ELF-1 (cell line): ENCODE measurements at places on chromosomes 6 and 20.
A peak's percentile ranks its signal among the peaks of the same experiment; 100 is the strongest.

GRCh38 chr6:68032217-68032616 lies 602.9 kb upstream of the ADGRB3 start:
- no peak for DNase-seq

GRCh38 chr20:63651942-63652191 lies 1.4 kb downstream of the STMN3 start:
- DNase-seq: no peak

- no peak for DNase-seq
Observed at GRCh38 chr6:136225496-136225895, 24.6 kb downstream of the MTFR2 start.

DNA sequence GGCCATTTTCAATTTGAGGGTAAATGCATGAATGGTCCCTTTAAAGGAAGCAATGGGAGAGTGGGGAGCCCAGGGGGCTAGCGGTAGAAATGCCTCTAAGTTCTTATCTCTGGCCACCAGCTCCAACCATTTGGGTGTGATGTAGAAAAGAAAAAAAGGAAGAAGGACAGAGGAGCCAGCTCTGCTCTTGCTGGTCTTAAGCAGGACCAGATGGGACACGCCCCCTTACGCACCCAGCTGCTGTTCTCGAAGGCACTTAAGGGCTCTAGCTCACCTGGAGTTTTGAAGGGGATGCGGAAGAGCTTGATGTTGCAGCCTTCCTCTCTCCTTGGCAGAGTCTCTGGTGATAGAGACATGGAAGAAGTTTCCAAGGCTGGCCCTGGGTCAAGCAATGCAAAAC lies 59.5 kb upstream of the RNF144B start:
- no peak for DNase-seq

DNA sequence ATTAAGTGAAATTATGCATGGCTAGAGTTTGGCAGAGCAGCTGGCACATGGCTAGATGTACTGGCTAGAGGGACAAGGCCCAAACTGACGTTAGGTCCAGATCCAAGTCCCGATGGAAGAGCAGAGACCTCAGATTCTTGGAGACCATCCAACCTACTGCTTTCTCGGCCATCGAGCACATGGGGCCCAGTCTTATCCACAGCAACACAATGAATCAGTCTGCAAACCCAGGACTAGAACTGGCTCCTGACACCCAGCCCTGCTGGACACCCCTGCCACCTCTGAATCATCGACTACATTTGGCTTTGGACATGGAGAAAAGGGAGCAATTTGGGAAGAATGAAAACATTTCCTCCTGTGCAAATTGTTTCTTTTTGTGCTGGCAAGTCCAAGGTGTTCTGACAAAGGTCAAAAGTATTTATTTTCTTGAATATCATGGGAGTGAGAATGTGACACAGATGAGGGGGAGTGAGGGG lies 23.9 kb upstream of the YWHAB start:
- no peak for DNase-seq

GRCh38 chr20:17226410-17227218 lies at the start of gene PCSK2:
Gene PCSK2 (plus strand): TSS chr20:17227040. CDS start chr20:17227306, 266 bp downstream.
- peak; percentile 95 for DNase-seq

GRCh38 chr6:42440778-42441696 lies 10.7 kb downstream of the TRERF1 start:
- no peak for DNase-seq

- no peak for DNase-seq
Observed at GRCh38 chr6:78611886-78612480, 255.4 kb upstream of the IRAK1BP1 start.

- DNase-seq: no peak
Observed at GRCh38 chr20:38748861-38749149, 545 bp downstream of the ACTR5 start.

- DNase-seq: no peak
Observed at GRCh38 chr6:900716-901605, 208.0 kb upstream of the EXOC2 start.

DNA sequence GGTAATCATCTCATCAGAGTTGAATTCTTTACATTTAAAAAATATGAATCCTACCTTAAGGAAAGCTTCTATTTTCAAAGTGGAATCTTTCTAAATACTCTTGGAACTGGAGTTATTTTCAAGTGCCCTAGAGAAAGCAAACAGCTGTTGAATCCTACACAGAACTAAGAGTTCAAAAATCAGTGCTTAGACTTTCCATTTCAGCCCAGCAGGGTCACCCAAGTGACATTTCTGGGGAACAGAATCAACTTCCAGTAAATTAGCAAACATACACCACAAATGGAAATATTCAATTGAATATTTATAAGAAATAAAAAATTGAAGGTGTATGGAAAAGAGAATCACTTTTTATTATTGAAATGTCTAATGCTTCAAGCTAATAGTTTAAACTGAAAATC lies 427.7 kb upstream of the NOX3 start:
- DNase-seq: no peak

- DNase-seq: no peak
Observed at GRCh38 chr6:11437824-11438459, 99.6 kb upstream of the TMEM170B start.

DNA sequence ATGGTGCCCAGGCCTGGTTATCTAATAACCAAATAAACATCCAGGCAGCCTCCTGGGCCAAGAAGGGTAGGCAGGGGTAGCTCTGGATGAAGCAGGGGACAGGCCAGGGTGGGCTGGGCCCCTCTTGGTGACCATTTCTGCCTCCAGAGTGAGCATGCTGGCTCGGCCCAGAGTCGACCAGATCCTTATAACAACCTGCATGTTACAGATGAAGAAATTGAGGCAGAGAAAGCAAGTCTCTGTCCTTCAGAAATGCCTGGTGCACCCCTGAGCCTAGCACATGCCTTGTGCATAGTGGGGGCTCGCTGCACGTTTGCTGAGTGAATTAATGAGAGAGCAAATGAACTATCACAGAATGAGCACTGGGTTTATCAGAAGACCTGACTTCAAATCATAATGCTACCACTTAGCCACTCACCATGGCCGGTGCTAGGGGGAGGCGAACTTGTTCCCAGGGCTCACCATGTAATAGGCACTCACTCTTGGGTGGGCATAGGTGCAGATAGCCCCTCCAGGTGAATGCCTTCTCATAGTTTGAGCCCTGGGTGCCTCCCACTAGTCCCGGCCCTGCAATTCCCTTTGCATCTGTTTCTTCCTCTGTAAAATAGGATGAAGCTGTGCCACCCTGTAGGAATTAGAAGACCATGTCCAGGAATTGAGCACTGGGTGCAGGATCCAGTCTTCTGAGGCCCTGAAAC lies 3.8 kb upstream of the APCDD1L start:
- DNase-seq: no peak

- no peak for DNase-seq
Observed at GRCh38 chr20:18091623-18092022, 33.9 kb upstream of the OVOL2 start.

- DNase-seq: no peak
Observed at GRCh38 chr6:150116200-150116800, 26.5 kb upstream of the PPP1R14C start.

GRCh38 chr20:63933646-63934045 lies 22.6 kb downstream of the UCKL1 start:
- no peak for DNase-seq

DNA sequence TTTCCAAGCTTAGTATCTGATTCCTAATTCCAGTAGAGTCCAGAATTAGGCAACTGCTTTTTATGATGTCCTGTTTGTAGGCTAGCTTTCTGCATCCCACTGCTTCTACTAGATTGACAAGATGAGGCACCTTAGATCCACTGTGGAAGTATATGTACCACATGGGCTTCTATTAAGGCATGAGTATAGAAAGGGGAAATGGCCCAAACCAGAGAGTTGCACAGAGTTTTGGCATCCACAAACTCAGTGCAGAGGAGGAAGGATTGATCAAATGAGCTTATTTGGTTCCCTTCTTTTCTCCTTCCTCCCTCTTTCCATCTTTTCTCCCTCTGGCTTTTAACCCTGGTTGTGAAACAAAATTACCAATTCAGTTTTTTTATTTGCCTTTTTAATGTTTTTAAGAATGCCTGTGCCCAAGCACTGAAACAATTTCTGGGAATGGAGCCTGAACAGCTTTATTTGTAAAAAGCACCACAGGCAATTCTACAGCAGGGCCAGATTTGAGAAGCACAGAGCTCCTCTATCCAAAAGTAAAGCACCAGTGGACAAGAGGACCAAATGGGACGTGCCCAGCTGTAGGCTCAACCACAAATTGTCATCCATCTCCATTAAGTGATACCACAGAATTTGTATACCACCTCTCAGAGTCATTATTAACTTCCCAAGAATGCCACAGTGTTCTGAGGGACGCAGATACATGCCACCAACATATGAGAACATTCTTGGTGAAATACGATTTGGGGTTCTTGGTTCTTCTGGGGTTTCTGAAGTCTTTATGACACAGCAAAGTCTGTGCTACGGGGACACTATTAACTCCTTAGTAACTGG lies 969.1 kb downstream of the KIF16B start:
- no peak for DNase-seq

- peak; percentile 10 for DNase-seq
Observed at GRCh38 chr6:117344444-117345291, 79.3 kb downstream of the VGLL2 start.

- no peak for DNase-seq
Observed at GRCh38 chr20:10715035-10715434, 41.2 kb upstream of the JAG1 start.

GRCh38 chr6:79238919-79239318 lies 4.4 kb upstream of the HMGN3 start:
- DNase-seq: no peak

DNA sequence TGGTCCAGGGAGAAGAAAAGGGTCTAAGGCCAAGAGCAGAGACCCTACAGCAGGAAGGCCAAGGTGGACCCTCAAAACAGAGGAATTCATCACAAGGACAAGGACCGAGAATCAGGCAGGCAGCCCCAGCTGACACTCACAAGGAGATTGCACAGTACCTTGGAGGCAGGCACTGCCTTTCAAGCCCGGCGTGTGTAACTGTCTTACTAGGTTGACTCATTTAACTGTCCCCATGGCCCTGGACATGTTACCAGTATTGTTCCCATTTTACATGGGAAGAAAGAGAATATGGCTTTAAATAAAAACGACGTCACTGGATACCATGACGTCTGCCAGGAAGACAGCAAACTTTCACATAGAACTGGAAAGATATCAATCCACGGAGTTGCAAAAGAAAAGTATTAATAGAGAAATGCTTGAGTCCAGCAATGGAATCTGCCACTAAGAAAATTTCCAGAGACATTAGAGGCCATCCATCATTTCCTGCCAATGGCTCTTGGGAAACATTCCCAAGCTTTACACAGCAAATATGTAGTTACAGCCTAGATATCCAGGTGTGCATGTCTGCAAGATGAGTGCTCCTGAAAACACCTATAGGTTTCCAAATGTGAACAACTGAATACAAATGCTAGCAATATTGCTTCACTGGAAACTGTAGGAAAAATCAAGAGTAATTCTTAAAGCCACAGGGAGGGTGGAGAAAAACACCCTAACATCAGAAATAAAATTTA lies 111.5 kb upstream of the RPS6KA2 start:
- DNase-seq: no peak

DNA sequence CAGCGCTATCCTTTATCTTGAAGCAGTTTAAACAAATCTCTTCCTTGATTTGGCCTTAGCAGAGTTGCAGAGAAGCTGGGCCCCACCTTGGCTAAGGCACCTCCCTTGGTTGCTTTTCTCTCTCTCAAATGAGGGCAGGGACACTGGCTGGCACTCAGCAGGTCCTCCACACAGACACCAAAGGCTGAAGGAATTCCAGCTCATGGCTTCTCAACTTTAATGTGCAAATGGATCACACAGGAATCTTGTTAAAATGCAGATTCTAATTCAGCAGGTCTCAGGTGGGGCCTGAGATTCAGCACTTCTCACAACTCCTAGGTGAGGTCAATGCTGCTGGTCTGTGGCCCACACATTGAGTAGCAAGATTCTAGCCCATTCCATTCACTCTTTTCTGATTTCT lies 25.7 kb downstream of the RIMS4 start:
- no peak for DNase-seq

DNA sequence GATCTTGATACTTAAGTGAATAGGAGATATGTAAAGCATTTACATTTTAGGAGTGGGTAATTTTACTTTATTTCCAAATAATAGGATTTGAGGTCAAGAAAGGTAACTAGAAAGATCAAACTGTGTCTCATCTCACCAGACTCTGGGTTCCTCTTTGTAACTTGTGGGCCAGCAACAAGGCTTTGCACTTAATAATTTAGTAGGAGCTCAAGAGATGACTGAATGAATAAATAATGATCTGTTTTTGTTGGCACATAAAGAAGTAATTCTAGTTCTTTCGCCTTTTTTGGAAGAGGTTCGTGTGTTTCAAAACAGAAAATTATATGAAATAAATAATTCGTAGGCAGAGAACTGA lies 67.4 kb upstream of the FABP7 start:
- DNase-seq: no peak

DNA sequence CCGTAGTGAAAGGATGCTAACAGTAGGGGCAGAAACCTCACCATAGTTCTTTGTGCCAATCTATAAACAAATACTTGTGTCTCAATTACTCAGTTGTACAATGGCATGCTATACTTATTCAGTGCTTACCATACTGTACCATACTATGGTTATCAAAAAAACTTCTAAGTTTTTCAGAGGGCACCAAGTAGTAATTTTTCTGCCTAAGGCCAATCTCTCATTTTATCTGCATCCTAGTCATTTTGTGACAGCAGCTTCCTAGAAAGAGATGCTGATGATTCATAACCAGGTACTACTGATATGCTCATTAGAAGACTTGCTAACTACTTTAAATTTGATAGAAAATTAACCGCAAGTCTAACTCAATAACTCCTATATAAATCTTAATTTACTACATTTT lies 42.9 kb downstream of the TMEM244 start:
- DNase-seq: no peak

- DNase-seq: no peak
Observed at GRCh38 chr20:30281584-30282197, 975.8 kb upstream of the DEFB115 start.

GRCh38 chr20:23915844-23916243 lies 36.3 kb upstream of the CST5 start:
- DNase-seq: no peak

- DNase-seq: no peak
Observed at GRCh38 chr6:4904461-4905025, 99.3 kb downstream of the RPP40 start.

DNA sequence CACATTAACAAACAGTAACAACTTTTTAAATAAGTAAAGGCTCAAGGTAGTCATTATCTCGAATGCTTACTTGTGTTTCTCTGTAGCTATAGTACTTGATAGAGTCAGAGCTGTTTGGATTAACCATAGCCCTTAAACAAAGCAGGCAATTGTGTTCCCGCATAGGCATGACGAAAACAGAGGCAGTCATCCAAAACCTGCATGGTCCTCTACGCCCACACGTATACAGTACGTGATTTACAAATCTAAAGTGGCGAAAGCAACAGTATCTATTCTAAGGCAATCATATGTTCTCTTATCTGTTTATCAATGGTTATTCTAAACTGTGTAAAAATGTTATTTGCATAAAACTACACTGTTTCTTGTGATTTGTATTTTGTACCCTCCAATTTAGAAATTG lies 31.8 kb downstream of the HFE start:
- no peak for DNase-seq

- no peak for DNase-seq
Observed at GRCh38 chr20:47334022-47334551, 22.4 kb downstream of the ZMYND8 start.
